ENCODE measurements at places on chromosomes 4 and X.

GRCh38 chr4:172777729-172778431 is 390.7 kb upstream of the GALNT7 start:
- DNase-seq: no peak

DNA sequence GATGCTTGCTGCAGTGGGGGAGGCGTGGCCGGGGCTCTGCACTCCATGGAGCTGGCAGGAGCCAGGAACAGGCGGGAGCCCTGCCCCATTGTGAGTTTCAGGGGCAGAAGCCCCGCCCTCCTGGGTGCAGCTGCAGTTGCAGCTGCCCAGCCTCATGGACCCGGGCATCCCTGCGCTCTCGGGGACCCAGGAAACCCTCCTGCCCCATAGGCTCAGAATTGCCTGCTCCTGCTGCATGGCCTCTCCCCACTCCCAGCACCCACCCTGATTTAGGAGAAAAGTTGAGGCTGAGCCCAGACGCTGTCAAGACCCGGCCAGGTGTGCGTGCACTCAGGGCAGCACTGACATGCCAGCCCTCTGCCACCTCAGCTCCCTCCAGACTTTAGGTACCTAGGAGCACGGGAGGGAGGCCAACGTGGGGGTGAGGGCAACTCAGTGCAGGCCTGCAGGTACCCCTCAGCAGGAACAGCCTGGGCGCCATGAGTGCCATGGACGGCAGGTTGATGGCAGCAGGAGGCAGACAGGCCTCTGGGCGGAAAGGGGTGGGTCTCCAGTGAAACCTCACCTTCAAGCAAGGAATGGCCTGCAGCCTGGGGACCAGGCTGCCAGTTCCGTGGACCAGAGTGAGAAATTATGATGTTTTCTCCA is 67.2 kb upstream of the MAGEB2 start:
- no peak for DNase-seq

DNA sequence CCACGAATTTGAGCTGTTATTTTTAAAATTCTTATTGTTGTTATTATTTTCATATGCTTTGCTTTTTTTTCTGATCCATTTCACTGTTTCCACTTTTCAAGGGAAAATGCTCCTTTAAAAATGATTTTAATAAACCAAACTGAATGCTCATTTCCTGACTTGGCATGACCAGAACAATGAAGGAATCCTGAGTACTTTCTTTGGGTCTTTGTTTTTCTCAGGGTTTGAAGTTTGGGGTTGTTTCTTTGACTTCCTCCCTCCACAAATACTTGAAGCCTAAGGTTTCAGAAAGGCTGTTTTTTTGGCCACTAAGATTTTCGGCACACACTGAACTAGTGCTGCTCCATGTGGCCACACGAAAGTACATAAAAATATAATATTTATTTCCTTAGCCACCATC is 171.0 kb downstream of the NR3C2 start:
- DNase-seq: no peak

DNA sequence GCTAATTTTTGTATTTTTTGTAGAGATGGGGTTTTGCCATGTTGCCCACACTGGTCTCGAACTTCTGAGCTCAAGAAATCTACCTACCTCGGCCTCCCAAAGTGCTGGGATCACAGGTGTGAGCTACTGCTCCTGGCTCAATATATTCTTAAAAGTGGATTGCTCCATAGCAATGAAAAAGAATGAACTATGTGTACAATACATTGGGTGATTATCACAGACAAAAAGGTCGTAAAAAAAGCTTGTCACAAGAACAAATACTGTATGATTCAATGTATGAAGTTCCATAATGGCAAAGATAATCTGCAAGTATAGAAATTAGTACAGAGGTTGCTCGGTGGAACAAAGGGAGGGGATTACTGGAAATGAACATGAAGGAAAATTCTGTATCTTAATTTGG is 70.7 kb downstream of the REPS2 start:
- no peak for DNase-seq

GRCh38 chr4:162457071-162457865 is 293.5 kb upstream of the FSTL5 start:
- DNase-seq: no peak

DNA sequence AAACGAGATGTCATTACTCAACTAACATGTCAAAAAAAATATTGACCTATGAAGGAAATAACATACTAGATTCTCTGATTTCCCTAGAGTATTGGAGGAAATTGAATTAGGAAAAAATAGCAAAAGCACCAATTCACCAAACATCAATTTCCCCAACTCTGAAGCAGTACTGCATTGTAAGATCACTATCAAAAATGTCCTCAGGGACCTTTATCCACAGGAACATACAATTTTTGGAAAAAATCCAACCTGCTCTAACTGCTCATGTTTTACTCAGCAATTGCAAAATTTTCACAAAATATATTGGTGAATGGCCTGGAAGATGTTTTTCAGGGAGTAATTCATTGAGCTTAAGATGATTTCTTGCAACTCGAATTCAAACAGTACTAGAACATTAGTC is 239.0 kb upstream of the GIMD1 start:
- DNase-seq: no peak

GRCh38 chr4:171024720-171025303 is 788.4 kb upstream of the GALNTL6 start:
- no peak for DNase-seq

DNA sequence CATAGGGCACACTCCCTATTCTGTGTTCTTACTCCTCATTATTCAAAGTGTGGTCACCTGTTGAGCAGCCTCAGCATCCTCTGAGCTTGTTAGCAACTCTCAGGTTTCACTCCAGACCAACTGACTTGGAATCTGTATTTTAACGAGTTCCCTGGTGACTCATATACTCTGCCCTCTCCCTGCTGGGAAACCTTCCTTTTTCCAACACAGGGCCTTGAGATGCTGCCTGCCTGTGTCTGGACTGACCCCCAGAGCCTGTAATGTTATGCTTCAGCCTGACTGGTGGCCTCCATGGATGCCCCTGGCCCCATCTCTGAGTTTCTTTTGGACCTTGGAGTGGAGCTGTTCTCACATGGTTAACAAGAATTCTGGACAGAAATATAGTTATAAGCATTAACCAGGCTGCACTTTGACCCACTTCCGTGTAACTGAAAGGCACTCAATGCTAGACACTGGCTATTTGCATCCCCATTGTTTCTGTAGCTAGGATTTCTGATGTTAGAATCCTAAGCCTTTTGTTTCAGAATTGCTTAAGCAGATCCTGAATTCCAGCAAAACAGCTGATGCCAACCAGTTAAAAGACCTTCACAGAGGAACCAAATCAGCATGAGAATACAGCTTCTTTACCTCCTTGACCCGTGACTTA is 262.6 kb downstream of the STIM2 start:
- DNase-seq: no peak

DNA sequence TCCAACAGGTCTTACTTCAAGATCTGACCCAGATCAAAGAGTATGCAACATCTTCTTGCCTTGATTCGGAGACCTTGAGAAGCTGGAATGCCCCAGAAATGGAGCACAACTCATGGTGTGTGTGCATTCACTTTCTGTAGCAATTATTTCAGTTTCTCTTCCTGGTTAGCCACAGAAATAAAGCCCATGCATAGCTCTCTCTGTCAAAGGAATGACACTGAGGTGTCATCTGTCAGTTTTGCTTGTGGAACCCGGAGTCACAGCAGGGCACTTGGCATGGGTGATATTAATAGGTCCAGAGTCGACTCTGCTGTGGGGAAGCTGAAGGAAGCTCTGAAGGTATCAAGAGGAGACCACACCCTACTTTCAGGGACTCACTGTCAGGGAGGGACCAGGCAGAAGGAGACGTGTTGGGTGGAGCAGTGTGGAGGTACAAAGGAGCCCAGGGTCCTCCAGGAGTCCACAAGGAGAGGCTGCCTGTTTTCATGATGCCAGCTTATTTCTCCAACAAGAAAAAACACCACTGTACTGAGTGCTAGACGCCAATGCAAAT is 10.7 kb downstream of the CLNK start:
- no peak for DNase-seq
